Stimulated activated CD4-positive, alpha-beta T cell treated with anti-CD3 and anti-CD28 coated beads, Interleukin-2, amount 100 ng/mL, for 24 hours (primary cell): ENCODE measurements at places on chromosomes 1 and 21.

DNA sequence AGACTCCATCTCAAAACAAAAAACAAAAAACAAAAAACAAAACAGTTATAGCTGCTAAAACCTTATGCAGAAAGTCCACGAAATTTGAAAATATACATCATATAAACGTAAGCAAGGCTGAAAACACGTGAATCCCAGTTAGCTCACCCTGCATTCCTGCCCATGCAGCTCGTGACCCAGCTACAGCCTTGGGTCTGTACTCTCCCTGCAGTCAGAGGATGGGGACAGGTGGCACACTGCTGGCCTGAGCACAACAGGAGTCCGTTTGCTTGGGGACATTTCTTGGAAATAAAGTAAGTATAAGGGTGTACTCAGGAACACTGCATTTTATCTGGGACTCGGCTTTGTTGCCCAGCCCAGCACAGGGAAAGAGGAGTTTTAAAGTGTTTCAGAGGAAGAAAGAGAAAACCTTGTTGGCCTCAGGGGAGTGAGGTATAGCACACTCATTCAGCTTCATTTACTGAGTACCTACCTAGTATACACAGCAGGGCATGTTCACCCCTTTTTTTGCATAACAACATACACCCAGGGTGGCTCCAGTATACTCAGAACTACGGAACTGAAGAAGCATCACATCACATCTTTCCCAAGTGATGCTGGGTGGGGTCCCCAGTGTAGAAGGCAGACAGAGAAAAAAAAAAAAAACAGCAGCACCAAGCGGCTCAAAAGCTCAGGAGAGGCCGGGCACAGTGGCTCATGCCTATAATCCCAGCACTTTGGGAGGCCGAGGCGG is 44.1 kb downstream of the CAPZB start:
- no peak for DNase-seq

DNA sequence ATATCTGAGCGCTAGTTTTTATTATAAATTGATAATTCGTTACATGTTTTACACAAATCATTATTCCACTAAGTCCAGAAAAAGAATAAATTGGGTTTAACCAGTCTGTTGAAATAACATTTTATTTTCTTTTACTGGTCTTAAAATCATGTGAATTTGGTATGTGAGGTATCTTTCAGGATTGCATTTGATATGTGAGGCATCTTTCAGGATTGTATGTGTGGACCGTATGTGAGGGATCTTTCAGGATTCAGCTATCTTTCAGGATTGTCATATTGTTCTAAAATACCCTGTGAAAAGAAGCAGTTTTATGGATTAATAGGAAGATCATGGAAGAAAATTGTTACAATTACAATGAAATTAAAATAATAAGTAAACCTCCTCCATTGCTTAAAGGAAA is 42.9 kb downstream of the USP25 start:
- DNase-seq = no peak

GRCh38 chr1:9797049-9797448 is 26.7 kb downstream of the CLSTN1 start:
- no peak for DNase-seq

DNA sequence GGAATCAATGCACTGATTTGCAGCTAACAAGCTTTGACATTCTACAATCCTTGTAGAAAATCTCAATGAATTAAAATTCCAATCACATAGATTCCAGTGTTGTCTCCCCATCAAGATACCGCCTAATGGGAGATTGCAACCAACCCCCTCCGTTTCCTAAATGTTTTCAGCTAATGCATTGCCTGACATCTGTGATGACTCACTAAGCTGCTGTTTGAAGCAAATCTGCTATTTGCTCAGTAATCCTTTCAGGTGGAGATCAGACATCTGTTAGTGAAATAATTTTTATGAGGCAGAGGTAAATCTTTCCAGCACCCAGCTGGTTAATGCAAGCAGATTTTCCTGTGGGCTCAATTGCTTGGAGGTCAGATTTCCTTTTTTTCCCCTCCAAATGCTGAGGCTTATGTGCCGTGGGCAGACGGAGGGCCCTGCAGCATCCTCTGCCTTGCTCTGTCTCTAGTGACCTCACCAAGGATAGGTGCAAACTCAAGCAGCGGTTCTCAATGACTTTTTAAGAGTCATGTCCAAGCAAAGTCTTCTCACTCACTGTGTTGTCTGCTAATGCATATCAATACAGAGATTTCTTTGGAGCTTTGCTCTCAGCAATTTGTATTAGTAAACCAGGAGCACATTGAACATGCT is 91.1 kb upstream of the RAB3GAP2 start:
- DNase-seq = no peak

GRCh38 chr1:1290238-1290731 is 10.0 kb downstream of the SCNN1D start:
- DNase-seq = peak; percentile 77

DNA sequence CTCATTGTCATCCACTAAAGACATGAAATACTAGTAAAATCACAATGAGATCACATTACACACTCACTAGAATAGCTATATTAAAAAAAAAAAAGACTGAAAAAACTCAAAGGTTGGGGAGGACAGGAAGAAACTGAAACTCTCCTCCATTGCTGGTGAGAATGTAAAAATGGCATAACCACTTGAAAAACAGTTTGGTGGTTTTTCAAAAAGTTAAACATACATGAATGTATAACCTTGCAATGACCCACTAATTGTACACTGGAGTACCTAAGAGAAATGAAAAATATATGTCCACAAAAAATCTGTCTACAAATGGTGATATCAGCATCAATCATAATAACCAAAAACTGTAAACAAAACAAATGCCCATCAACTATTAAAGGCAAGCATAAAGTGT is 44.0 kb downstream of the NRIP1 start:
- DNase-seq = no peak

DNA sequence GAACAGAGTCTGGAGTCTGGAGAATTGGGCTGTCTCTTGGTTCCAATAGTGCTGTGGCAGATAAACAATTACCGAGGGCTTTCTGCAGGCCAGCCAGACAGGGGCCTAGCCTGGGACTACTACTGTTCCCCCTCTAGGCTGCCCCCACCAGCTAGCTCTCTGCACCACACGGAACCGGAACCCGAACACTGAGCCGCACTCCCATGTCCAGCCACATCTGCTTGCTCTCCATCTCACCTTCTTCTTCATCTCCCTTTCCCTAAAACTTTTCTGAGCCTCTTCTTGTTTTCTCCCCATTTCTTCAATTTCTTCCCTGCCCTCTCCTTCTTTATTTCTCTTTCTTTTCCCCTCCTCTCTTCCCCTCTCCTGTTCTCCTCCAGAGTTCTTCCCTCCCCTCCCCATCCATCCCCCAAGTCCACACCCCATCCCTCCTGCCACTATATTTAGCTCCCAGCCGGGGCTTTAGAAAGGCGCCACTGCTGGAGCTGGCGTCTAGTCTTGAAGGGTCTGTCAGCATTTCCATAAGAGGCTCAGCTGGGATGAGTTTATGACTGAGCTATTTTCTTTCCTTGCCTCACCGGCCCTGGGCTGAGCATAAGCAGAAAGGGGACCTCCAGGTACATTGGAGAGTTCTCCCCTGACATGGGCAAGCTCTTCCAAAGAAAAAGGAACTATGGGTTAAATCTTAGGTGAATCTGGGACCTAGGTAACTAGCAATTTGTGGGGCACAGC is 25.7 kb upstream of the ATP2B4 start:
- DNase-seq = no peak

GRCh38 chr1:111520053-111520452 is 16.6 kb upstream of the ADORA3 start:
- DNase-seq = no peak

GRCh38 chr1:167148421-167148820 is 54.5 kb downstream of the STYXL2 start:
- no peak for DNase-seq

DNA sequence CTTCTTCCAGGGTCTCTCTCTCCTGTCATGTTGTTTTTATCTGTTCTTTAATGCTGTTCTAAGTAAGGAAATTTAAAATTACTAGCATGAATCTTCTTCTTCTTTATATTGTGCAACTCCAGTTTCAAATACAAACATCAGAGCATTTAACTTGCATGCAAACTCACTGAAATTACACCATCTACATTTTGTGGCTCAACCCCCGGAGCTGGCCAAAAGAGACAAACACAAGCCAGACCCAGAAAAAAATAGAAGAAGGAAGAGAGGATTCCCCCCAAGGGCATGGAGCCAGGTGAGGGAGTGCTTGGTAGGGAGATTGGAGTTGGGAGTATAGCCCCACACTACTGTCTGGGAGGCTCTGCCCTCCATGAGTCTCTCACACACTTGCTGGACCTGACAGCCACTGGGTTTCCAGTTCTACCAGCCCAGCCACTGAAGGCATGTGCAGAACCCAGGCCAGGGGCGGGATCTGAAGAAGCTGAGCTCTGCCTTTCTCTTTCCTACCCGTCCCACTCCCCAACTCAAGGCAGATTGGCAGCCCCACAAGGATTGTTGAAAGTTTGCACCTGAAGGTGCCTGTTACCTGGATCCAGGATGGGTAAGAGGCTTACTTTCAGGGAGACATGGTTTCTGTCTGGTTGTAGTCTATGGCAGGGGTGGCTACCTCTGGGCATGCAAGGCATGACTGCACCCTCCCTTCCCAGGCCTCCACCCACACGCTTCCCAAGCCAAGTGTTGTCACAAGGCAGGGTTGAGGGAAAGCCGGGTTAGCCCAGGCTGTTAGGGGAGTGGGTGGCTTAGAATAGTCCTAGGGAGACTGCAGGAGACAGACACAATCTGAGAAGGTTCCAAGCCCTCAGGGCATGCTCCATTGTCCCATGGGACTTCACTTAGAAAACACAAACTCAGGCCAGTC is 297.2 kb downstream of the TGFB2 start:
- no peak for DNase-seq

DNA sequence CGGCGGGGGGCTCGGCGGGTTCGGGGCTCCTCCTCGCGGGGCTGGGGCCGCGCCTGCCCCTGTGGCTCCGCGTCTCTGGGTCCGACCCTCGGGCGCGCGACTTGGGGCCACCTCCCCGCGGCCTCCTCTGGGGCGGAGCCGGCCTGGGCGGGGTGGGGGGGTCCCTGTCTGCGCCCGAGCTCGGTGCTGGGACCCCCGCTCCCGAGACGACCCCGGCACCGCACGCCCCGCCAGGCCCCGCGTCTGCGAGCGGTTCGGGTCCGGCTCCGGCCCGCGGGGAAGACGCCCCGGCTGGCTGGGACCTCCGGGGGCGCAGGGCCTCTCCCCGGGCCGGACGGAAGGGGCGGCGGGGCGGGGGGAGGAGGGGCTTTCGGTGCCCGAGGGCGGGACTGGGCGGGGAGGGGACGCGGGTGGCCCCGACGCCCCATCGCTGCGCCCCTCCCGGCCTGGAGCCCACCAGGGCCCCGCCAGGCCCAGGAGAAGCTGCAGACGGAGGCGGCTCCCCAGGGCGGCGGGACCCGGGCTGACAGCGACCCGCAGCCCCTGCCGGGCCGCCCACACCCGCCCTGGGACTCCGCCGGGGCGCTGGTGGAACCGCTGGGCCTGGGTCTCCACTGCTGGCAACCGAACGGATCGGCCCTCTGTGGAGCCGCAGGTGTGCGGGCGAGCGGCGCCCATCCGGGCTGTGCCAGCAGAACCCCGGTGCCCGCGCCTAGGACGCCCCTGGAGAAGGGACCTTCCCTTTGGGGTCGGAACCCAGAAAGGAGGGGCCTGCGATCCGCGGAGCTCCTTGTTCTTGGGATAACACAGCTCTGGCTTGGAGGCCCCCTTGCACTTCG is 610 bp downstream of the COL6A2 start:
- DNase-seq = peak; percentile 19

DNA sequence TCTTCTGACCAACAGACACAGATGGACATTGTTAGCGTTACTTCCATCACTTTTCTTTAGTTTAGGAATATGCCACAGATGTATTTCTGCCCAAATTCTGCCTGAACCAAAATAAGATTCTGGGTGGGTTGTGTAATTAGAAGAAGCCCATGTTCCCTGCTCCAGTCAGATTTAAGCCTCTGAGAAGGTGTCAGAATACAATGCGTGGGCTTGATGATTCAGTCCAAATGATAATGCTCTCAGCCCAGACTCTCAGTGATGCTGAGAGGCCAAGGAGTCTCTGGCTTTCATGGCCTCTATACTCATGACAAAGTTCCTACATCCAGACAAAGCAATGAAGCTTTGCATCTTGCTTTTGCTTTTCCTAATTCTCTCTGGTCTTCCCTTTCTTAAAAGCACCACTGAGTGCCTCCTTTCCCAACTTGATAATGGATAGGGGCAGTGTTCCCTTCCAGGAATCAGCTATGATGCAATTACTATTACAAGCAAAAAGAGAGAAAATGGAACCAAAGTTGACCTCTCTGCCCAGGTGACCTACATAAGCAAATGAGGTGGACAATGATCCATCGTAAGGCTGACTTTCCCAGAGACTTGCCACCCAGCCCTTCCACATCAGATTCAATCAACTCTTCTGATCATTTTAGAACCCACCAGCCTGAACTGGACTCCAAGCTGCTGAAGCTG is 8.8 kb downstream of the SEC16B start:
- DNase-seq = no peak

DNA sequence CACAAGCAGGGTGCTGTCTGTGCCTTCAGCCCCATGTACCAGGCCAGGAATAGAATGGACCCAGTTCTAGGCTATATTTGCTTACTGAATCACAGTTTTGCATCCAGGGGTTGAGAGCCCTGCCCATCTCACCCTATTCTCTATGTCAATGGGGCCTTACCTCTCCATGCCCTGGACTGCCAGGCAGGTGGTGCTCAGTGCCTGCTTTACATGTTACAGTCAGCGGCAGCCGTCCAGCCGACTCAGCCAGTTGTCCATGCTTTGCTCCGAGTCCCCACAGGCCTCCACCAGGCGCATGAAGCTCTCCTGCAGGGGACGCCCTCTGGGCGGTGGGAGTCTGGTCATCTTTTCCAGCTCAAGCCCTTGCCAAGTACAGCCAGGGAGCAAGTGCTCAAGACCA is 12.2 kb upstream of the FAM167B start:
- no peak for DNase-seq

DNA sequence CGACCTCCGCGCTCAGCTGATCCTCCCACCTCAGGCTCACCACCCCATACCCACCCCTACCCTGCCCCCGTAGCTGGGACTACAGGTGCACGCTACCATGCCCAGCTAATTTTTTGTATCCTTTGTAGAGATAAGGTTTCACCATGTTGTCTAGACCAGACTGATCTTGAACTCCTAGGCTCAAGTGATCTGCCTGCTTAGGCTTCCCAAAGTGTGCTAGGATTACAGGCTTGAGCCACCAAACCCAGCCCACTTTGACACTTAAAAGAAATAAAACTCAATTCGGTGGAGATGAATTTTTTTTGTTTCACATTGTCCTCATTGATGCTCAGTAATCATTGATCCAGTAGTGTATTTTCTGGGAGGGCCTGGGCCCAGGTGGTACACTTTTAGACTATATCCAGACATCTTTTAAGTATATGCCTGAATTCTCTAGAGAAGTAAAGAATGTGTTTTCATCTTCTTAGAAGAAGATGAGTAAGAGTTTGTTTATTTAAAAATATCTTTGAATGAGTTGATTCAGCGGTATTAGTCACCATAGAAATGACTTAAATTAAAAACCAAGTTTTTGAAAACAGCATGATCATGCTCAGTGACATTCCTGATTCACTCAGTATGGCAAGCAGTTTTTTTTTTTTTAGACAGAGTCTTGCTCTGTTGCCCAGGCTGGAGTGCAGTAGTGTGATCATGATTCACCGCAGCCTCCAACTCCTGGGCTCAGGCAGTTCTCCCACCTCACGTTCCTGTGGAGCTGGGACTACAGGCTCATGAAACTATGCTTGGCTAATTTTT is 57.8 kb downstream of the EPB41 start:
- peak; percentile 25 for DNase-seq
